ENCODE measurements at places on chromosomes 6 and 20. TPM values are rescaled to one million over a fixed set of nuclear protein-coding genes. Genes with fewer than 3 reads are reported as not detected.

The EMILIN3 gene
- total RNA-seq: 0.51 TPM

The HLA-DQA2 gene
- total RNA-seq: not detected

The TMEM74B gene
- 7.8 TPM for total RNA-seq

The TRIM15 gene
- 6.9 TPM for total RNA-seq

The MDFI gene
- total RNA-seq: not detected

The DLK2 gene
- 0.75 TPM for total RNA-seq

The PRPH2 gene
- total RNA-seq: not detected

The CAP2 gene
- 8.9 TPM for total RNA-seq

GRCh38 chr20:51978070-51978501 is 175.8 kb upstream of the SALL4 start:
- no peak for DNase-seq

- DNase-seq: no peak
Measured at GRCh38 chr6:32151181-32151862, 417 bp downstream of the PRRT1 start.

DNA sequence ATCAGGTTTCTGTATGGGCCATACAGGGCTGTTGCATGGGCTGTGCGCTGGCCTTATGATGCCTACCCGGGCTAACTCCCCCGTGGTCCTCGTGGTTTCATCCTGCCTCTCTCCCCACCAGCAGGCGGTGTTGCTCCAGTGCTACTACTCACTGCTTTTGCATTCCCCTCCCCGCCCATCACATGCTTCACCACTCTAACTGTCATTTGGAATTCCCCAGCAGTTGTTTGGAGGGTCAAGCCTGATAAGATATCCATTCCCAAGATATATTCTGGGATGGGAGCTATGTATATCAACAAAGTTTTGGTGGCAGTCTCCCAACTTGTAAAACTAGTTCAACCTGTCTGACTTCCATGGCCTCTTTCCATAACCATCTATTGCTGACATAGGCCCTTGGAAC is 233.2 kb upstream of the SOX4 start:
- peak; percentile 70 for DNase-seq

DNA sequence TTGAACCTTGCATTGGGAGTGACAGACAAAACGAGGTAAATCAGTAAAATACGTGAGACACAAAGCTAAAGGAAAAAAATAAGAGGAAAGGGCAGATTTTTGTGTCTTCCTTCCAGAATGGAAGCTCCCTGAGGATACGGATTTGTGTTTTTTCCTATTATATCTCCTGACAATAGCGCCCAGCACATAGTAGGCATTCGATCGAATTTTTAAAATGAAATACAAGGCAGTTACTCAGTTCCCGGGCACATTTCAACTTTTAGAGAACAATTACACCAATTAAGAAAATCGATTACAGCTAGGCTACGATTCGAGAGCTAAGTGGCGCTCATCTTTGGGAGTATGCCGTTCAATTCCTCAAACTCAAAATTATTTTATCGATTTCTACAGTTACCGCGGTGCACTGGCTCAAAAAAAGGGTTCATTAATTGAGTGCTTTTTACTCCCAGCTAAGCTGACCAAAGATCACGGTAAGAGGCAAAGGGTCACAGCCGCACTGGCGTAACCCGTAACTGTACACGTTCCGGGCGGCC is 443 bp downstream of the RMND1 start:
- no peak for DNase-seq

- no peak for DNase-seq
Measured at GRCh38 chr6:22727710-22728109, 158.3 kb downstream of the HDGFL1 start.

DNA sequence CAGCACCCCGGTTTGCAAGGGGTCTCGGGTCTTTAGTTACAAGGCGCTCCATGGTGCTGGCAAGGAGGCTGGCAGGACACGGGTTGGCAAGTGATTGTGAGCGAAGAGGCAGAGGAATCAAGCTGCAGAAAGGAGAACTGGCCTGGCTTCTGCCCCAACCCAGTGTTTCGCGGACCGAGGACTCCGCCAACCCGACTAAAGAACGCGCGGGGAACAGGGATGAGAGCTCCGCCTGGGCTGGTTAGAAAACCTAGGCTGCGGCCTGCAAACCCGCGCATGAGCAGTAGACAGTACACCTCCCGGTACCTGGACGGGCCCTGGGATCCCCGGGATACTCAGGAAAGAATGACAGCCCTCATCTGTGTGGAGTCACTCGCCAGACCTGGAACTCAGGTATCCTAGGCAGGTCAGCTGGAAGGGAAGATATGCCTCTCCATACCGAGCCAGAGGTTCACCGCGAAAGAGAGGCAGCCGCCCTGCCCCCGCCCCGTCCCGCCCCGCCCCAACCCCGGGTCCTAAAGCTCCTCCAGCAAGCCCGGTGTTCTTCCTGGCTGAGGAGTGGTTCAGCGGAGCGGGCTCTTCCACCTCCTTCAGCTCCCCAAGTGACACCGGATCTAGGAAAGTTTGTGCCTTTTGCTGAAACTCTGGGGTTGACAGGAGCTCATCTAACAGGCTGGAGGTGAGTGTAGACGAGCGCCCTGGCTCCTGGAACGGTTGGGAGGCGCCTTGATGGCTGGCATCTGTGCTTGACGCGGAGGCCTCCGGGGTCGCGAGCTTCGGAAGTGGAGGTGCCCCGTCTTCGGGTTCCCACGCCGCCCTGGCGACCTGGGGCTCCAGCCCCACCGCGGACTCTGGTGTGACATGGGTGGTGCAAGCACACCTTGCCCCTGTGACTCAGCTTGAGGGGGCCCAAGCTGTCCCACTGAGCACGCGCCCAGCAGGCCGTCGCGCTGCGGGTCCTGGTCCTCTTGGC is 1847.3 kb upstream of the DEFB115 start:
- DNase-seq: no peak

DNA sequence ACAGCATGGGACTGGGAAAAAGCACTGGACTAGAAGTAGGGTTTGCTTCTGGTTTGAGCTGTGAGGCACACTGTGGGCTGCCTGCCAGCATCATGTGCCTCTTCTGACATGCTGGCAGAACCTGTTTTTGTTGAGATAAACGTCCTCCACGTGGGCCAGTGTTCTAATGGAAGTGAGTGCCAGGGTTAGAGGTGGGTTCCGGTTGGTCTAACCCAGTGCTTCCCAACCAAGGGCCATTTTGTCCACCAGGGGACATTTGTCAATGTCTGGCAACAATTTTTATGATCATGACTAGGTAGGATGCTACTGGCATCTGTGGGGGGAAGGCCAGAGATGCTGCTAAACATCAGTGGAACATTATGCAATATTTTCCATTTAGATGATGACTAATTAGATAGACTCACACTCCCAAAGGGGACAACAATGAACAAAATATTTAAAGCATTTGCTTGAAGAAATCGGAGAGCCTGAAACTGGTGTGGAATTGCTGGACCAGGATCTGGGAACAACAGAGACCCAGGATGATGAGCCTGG is 7.8 kb upstream of the APMAP start:
- peak; percentile 58 for DNase-seq

- no peak for DNase-seq
Measured at GRCh38 chr6:133889557-133890403, 867 bp downstream of the TCF21 start.

- no peak for DNase-seq
Measured at GRCh38 chr6:158009935-158010585, 28.4 kb downstream of the SYNJ2 start.

DNA sequence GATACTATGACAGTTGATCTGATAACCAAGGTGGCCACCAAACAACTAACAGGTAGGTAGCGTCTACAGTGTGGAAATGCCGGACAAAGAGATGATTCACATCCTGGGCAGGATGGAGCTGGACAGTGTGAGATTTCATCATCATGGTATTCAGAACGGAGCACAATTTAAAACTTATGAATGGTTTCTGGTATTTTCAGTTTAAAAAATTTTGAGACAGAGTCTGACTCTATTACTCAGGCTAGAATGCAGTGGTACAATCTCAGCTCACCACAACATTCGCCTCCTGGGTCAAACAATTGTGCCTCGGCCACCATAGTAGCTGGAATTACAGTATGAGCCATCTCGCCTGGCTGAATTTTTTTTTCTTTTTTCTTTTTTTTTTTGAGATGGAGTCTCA is 43.8 kb downstream of the CEP57L1 start:
- DNase-seq: no peak

DNA sequence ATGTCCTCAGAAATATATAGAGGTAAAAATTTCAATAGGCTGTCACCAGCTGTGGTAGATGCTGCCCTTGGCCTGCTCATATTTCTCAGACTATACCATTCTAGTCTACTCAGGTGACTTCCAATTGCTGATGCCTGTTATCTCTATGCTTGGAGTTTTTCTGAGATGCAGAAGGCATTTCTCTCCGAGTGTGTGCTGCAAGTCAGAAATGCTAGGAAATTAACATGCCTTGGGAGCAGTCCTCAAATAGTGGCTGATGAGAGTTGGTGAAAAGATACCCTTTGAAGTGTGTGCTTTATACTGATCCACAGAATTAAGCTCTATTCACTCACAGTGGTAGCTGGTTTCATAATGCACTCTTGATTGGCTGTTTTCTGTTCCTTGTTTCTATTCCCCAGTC is 43.2 kb upstream of the PKIB start:
- DNase-seq: no peak

DNA sequence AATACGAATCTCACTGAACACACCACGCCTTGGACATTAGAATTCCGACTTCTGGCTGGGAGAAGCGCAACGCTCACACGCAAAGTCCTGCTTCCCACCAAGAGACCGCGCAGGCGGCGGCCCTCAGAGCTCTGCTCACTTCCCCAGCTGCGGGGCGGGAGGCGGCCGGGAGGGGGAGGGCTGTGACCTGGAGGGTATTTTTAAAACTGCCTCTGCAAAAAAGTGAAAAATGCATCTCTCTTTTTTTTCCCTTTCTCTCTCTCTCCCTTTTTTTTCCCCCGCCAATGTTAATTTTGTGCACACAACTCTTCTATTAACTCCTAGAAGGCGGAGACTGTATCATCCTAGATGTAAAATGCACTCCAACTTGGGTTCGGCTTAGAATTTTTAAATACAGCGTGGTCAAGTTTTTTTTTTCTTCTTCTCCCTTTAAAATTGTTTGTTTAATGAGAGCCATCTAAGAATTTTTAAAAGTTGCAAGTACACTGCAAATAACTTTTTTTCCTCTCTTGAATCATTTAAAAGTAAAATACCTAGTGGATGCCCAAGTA is 66.4 kb downstream of the STX11 start:
- DNase-seq: no peak

GRCh38 chr20:43681991-43682410 is 15.1 kb downstream of the MYBL2 start:
- DNase-seq: no peak

GRCh38 chr6:52647199-52647598 is 23.7 kb upstream of the TMEM14A start:
- no peak for DNase-seq

DNA sequence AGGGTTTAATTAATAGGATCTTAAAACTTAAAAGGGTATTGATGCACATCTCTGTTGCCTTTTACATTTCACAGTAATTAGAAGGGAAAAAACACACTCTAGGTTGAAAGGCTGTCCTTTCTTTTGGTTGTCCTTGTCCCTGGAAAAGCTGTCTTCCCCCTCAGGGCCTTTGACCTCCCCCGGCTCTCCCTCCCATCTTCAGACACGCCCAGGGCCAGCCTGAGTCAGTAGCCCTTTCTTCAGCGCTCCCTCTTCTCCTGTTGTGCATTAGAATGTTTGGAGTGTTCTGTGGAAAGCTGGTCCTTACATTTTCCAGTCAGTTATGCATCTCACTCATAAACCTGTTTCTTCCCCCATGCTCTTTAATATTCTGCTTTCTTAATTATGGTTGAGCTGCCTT is 157.0 kb downstream of the MTHFD1L start:
- no peak for DNase-seq

- peak; percentile 72 for DNase-seq
Measured at GRCh38 chr6:7910654-7911344, at the start of gene TXNDC5. TXNDC5 (minus strand) TSS chr6:7910788; CDS start chr6:7910776, 12 bp downstream.

GRCh38 chr6:37779902-37780628 is 39.5 kb upstream of the ZFAND3 start:
- no peak for DNase-seq

- no peak for DNase-seq
Measured at GRCh38 chr6:18004256-18004985, 17.0 kb upstream of the KIF13A start.

DNA sequence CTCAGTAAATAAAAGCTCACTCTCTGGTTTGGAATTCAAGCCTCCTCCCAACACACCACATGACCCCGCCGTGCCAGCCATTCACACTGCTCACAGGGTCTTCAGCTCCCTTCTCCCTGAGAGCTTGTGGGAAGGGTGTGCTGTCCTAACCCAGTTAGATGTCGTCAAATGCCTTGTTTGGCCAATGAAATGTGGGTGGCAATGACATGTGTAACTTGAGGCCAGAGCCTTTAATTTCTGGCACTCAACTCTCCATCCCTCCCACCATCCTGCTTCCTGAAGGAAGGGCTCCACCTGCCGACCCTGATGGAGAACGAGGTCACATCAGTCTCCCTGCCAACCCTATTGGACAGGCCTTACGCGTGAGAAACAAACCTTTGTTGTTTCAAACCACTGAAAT is 224.5 kb upstream of the AGPAT4 start:
- DNase-seq: peak; percentile 64

DNA sequence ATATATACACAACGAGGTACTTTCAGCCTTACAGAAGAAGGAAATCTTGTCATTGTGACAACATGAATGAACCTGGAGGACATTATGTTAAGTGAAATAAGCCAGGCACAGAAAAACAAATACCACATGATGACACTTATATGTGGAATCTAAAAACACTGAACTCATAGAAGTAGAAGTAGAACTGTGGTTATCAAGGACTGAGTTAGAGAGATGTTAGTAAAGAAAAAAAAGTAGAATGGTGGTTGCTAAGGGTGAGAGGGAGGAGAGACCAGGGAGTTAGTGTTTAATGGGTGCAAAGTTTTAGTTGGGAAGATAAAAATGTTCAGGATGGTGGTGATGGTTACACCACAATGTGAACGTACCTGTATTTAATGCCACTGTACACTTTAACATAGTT is 4.8 kb upstream of the STX11 start:
- no peak for DNase-seq

- no peak for DNase-seq
Measured at GRCh38 chr20:35000311-35000921, 44.7 kb downstream of the MYH7B start.

DNA sequence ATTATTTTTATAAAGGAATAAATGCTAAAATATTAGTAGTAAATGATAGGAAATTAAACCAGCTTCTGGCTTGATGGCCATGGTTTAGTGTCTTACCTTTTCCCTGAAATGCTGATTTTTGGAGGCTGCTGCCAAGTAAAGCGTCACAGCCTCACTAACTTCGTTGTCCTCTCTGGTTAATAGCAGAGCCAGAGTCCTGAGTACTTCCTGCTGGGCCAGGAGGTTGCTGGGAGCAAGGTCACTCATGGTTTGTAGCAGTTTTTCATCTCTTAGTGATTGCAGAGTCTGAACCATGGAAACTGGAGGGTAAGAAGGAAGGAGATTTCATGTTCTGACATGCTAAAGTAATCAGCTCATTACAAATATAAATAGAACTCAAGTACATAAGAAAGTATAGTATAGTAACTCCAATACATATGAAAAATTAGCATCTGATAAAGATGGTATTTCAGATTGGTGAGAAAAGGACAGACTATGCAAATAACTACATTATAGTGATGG is 26.5 kb upstream of the ARMH2 start:
- no peak for DNase-seq
